ENCODE measurements at places on chromosomes 16 and 17.

DNA sequence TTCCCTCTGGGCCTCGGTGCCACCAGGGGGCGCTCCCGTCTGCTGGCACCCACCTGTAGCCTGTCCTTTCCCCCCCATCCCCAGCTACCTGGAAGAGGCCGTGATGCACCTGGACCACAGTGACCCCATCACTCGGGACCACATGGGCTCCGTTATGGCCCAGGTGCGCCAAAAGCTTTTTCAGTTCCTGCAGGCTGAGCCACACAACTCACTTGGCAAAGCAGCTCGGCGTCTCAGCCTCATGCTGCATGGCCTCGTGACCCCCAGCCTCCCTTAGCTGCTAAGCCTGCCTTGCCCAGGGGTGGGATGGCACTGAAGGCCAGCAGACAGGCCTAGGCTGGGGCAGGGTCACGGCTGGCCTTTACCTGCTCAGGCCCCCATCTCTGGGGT lies 818 bp upstream of the NRN1L start:
- DNase-seq, result no peak

- DNase-seq, result no peak
These were observed 1.4 kb downstream of the THUMPD1 start for GRCh38 chr16:20740007-20740883.

DNA sequence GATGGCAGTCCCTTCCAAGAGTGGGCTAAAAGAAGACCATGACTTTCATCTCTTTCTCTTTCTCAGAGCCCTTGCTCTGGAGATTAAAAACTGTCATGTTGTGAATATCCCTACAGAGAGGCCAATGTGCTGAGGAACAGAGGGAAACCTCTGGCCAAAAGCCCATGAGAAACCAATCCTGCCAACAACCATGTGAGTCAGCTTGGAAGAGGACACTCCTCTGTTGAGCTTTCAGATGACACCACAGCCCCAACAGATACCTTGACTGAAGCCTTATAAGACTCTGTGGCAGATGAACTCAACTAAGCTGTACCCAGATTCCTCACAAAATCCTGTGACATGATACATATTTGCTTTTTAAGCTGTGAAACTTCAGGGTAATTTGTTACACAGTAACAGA lies 19.6 kb downstream of the CPPED1 start:
- DNase-seq, result no peak

GRCh38 chr17:62649570-62649969 lies 22.1 kb downstream of the MRC2 start:
- no peak for DNase-seq

GRCh38 chr17:31597646-31598398 lies 206.3 kb downstream of the RAB11FIP4 start:
- no peak for DNase-seq

- DNase-seq, result no peak
These were observed 676 bp downstream of the CPD start for GRCh38 chr17:30379303-30379902.

- DNase-seq, result no peak
These were observed 15.9 kb downstream of the POLR3E start for GRCh38 chr16:22312897-22313781.

DNA sequence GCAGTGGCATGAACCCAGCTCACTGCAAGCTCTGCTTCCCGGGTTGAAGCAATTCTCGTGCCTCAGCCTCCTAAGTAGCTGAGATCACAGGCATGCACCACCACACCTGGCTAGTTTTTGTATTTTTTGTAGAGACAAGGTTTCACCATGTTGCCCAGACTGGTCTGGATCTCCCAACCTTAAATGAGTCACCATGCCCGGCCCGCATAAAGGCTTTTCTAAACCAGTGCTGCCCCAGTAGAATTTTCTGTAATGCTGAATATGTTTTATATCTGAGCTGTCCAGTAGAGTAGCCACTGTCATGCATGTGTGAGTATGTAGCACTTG lies 36.9 kb upstream of the WSB1 start:
- DNase-seq, result no peak

DNA sequence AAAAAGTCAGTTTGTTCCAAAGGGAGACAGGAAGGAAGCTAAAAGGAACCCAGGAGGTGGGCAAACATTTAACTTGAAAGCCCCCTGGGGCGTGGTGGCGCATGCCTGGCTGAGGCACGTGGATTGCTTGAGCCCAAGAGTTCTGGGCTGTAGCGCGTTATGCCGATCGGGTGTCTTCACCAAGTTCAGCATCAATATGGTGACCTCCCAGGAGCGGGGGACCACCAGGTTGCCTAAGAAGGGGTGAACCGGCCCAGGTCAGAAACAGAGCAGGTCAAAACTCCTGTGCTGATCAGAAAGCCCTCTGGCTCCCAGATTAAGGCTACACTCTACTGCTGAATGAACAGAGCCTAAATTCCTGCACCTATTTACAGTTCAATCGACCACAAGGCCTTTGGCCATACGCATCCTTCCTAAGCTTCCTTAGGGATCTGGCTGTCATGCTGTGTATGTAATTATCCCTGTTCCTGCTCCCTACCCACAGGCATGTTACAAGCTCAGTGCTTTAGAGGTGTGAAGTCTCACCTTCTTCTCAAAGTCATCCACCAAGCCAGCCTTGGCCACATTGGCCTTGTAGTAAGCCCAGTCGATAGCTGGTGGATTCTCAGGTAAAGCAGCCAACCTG lies 5.0 kb downstream of the ATP5PD start:
- no peak for DNase-seq

DNA sequence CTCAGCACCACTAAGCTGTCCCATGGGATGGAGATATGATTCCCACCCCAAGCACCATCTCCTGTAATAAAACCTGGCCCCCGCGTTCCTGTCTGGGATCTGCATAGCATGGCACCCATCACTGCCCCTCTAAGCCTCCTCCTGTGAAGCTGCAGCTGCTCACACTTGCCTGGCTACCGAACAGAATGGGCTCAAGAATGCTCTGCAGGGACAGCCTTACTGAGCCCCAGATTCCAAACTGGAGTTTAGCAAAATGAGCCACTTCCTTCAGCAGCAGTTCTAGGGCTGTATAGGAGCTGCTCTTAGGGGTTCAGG lies 256.1 kb downstream of the CPPED1 start:
- no peak for DNase-seq

DNA sequence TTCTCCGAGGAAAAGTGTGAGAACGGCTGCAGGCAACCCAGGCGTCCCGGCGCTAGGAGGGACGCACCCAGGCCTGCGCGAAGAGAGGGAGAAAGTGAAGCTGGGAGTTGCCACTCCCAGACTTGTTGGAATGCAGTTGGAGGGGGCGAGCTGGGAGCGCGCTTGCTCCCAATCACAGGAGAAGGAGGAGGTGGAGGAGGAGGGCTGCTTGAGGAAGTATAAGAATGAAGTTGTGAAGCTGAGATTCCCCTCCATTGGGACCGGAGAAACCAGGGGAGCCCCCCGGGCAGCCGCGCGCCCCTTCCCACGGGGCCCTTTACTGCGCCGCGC lies at the start of gene ERBB2:
TSS of gene ERBB2 (plus strand) at position 247 of the 330 bp plus-strand sequence. CDS start 175 bp downstream, outside the sequence.
- DNase-seq, result no peak

- DNase-seq, result no peak
These were observed 17.1 kb downstream of the TMIGD1 start for GRCh38 chr17:30316736-30317135.
